T-helper 9 cell (primary cell): ENCODE measurements at places on chromosomes 2 and 18.

- no peak for DNase-seq
Observed at GRCh38 chr2:443741-444140, 155.8 kb upstream of the ALKAL2 start.

DNA sequence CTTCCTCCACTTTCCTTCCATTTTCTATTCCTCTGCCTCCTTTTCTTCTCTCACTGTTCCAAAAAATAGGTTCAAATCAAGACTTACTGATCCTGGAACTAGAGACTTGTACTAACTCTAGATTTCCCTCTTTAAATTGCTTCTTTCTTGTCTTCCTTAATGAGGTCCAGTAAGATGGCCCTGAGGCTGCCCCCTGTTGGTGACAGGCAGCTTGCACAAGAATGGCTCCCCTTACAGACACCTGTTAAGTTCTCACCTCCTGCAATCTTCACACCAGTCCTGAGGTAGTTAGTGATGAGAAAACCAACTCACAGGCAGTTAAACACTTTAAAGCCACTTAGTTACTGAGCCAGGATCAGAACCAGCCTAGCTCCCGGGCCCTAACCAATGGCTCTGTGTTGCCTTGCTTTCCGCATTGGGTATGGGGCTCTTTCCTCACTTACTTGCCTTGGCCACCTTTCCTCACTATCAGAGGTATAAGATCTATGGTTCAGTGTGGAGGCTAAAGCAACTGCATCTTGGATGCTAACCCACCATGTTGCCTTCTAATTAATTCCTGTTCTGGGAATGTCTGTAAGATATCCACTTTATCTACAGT, 130.6 kb downstream of the AKAIN1 start:
- DNase-seq = no peak

- no peak for DNase-seq
Observed at GRCh38 chr2:224882291-224883171, 159.7 kb downstream of the DOCK10 start.

DNA sequence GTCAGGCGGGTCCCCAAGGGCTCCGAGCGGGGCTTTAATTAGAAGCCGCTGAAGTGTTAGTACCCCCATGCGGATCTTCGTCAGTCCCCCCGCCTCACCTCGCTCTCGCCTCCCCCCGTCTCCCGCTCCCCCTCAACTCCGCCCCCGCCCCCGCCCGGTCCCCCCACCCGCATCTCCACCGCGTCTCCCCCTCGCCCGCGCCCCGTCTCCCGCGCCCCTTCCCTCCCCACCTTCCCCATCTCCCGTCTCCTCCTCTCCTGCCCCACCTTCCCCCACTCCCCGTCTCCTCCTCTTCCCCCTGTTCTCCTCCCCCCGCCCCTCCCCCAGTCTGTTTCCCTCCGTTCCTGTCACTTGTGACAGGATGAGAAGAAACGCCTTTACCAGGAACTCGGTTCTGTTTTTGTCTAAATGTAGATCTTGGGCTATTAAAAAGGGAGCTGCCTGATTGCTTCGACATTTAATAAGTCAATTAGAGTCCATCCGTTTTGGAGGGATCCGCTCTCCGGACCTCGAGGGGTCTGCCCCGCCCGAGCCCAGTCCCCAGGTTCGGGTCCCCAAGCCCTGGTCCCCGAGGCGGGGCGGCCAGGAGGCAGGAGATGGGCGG, 969 bp upstream of the ALKAL2 start:
- DNase-seq = no peak

- no peak for DNase-seq
Observed at GRCh38 chr2:238359403-238359802, 39.1 kb downstream of the TRAF3IP1 start.
